ENCODE measurements at places on chromosomes 5 and 9.

DNA sequence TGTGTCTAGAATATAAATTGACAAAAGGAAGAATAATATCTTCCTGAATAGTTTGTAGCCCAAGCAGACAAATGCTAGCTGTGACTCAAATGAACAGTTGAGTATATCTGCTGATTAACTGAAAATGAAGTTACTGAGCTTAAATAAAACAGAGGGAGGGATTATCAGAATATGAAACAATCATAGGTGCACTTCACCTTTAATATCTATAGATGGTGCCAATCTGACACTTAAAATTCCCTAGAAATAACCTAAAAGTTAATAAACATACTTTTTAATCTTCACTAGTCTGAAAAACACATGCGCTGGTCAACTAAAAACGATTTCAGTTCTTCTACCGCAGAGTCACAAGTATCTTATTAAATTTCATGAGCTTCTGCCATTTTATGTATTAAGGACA lies 280.8 kb upstream of the RASA1 start:
- no peak overlapping the region for H3K27ac ChIP-seq
- H3K27me3 ChIP-seq: peaks cover 9% of the 10 kb centered on the region
- no peaks in the 10 kb centered on the region for H3K4me1 ChIP-seq
- no peak for DNase-seq
- H3K4me3 ChIP-seq: no peak overlapping the region

DNA sequence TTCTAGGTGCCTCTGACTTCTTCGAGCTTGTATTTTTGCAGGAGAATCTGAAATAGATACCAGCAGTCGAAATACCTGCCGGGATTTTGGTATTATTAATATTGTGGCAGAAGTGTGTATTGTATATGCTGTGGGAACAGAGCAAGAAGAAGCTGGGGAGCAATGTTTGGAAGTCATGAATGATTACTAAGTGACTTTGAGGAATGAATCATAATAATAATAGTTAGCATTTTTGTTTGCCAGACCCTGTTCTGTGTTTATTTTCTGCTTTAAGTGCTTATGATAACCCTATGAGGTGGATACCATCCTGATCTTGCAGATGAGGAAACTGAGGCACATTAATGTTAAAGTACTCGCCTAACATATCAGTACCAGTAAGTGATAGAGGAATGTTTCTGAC lies 32.4 kb downstream of the RAB24 start:
- no peak for DNase-seq
- no peak overlapping the region for H3K27ac ChIP-seq
- H3K36me3 ChIP-seq: peaks cover 56% of the 10 kb centered on the region
- H3K4me3 ChIP-seq: no peak overlapping the region

DNA sequence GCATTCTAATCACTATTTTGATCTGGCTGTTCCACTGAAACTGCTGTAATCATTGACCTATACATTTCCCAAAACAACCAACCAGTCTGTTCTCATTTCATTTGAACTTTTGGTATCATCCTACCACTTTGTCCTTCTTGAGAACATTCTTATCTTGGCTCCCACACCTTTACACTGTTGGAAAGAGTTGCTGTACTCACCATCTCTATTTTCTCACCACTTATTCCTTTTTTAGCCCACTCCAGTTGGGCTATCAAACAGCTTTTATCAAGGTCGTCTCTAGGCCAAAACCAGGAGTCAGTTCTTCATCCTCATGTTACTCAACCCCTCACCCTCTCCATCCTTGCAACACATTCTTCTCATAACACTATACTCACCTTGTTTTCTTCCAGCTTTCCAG lies 170.1 kb downstream of the KDM4C start:
- DNase-seq: no peak
- no peaks in the 10 kb centered on the region for H3K27me3 ChIP-seq
- H3K4me3 ChIP-seq: no peak overlapping the region

DNA sequence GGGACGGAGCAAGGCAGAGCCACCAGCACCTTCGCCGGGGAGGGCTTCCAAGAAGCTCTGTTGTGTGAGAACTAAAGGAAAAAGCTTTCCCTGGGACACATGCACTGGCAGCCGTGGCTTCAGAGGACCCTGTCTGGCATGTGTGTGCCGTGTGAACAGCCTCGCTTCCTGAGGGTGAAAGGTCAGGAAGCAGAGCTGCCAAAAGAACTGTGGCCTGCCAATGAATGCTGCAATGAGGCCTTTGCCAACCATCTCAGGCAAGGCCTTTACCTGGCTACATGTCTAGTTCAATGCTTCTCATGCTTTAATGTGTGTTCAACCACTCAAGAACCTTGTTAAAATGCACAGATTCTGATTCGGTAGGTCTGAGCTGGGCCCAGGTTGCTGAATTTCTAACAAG lies 53.5 kb downstream of the NIPSNAP3B start:
- H3K27me3 ChIP-seq: no peaks in the 10 kb centered on the region
- no peak overlapping the region for H3K4me3 ChIP-seq
- H3K4me1 ChIP-seq: no peaks in the 10 kb centered on the region
- H3K27ac ChIP-seq: no peak overlapping the region
- no peaks in the 10 kb centered on the region for H3K36me3 ChIP-seq
- DNase-seq: no peak

DNA sequence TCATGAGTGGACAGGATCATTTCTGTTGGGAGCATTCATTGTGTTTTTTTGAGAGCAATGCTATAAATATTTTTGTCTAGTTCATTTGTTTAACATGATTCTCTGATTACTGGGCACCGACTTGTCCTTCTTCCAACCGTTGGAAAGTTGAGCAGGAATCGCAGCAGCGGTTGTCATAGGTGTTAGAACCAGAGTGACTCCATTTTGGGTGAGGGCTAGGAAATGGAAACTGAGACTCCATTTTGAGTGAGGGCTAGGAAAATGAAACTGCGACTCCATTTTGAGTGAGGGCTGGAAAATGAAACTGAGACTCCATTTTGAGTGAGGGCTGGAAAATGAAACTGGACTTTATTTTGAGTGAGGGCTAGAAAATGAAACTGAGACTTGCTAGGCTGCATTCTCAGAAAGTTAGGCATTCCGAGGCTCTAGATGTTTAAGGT lies 100.6 kb downstream of the ICE1 start:
- H3K27ac ChIP-seq: peak overlapping the region; percentile 72
- DNase-seq: peak; percentile 48
- H3K36me3 ChIP-seq: peaks cover 31% of the 10 kb centered on the region
- H3K4me3 ChIP-seq: peak overlapping the region; percentile 43
- H3K4me1 ChIP-seq: peaks cover 26% of the 10 kb centered on the region

GRCh38 chr5:850511-851006 lies at the start of gene ZDHHC11:
ZDHHC11 (minus strand) TSS chr5:850986; CDS start chr5:850602, 384 bp downstream.
- no peak for DNase-seq
- H3K4me1 ChIP-seq: peaks cover 4% of the 10 kb centered on the region
- no peaks in the 10 kb centered on the region for H3K36me3 ChIP-seq
- no peak within 1 kb of the TSS for H3K4me3 ChIP-seq
- H3K27me3 ChIP-seq: no peaks in the 10 kb centered on the region

DNA sequence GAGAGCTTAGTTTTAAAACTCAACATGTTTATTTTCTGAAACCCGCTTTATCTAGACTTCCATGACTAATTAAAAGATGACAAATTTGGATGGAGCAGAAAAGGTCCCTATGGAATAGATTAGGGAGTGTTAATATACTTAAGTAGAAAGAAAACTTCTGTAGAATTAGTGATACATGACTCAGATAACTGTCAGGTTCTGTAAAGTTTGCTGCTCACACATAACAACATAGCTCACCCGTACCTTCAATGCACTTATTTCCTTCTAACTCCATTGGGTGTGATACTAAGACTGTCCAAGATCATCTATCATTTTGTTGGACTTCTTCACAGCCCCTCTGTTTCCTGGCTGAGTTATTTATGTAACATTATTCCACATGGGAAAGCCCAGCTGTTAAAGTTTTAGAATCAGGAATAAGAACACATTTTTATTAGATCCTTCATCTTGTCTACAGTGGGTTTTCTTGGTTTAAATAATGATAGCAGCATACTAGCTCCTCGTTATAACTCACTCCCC lies 27.8 kb downstream of the TMEM167A start:
- no peaks in the 10 kb centered on the region for H3K27me3 ChIP-seq
- no peak for DNase-seq
- H3K4me3 ChIP-seq: no peak overlapping the region
- H3K27ac ChIP-seq: no peak overlapping the region
- H3K36me3 ChIP-seq: peaks cover 31% of the 10 kb centered on the region
